ENCODE measurements at places on chromosomes 5 and 9.
A peak's percentile ranks its signal among the peaks of the same experiment; 100 is the strongest.

GRCh38 chr9:127418037-127418471 lies 6.1 kb upstream of the ZNF79 start:
- no peak for DNase-seq

DNA sequence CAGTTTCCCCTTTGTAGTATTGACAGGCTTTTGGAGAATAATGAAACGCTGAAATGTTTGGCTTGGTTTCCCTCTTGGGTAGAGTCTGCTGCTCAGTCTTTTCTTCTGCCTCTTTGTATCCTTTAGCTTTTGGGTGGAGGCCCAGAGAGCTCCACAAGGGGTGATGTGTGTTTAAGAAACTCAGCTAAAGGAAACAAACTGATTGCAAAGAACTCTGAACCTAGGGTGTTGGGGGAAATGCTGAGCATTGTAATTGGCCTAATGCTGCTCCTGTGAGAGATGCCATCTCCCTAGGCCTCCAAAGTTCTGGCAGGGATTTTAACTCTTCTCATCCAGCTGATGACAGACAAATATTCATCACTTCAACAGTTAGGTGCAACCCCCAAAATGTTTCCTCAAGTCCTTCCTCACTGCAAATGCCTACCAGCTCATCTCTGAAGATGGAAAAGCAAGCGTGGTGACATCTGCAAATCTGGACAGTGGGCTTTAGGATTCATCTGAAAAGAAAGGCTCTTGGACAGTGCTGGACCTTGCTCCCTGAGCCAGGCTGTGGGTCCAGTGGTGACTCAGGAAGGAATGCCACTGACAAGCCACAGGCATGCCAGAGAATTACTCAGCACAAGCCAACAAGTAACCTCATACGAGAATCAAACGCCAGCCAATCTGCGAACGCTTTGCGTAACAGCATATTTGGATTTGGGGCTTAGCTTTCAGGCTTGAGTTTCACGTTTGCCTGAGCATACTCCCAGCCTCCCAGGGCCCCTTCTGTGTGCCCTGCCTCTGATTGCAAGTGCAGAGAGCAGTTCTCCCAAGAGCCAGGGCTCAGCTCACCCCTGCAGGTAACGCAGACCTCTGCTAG lies 30.5 kb upstream of the ZSWIM6 start:
- peak; percentile 97 for DNase-seq

GRCh38 chr5:40798801-40799210 lies 632 bp upstream of the PRKAA1 start:
- no peak for DNase-seq

DNA sequence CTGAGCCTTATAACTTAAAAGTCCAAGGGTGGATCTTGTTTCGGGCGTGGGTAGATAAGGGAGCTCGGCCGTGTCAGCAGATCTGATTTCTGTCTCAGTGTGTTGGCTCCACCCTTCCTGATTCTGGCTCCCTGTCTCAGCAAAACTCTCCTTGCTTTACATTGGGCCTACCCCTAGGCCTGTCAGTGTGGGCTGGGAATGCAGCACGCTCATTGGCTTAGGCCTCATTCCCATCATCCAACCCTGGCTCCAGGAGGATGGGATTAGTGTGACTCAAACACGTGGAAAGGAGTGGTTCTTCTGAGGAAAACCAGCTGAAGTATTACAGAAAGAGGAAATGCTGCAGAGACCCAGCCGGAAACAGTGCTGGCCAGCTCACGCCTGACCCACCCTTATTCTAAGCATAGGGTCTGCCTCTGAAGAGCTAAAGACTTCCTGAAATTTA lies 59.9 kb downstream of the ZFAND5 start:
- DNase-seq: peak; percentile 64

DNA sequence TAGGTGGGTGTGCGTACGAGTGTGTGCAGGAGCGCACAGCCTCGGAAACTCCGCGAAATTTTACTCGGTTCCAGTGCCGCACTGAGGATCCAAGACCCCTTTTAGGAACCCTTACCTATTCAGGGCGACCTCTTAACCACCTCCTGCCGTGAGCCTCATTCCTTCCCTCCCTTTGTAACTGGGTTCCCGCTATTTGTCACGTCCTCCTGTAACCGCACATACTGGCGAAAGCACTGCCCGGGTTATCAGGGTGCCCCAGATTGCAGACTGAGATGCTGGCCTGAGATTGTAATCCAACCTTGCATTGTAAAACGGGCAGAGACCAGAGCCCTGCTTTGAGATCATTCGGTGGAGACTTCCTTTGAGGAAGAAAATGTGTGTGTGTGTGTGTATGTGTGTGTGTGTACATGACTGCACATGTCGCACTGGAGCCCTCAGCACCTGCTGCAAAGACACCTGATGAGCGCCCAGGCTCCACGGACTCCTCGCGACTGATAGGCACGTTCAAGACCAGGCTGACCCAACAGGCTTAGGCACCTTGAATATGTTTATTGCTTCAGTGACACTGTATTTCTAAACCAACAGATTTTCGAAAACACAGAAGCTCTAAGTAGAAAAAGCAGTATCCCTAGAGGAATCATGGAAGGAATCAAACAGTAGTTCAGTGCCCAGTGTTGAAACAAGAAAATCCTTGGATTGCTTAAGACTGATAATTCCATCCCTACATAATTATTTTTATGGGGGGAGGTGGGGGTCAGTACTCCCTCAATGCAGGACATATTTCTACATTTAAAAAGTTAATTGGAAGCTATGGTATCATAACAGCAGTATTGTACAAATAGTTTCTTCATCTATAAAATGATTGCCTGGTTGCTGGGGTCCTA lies 86.5 kb upstream of the TNFAIP8 start:
- peak; percentile 56 for DNase-seq

- peak; percentile 38 for DNase-seq
These were observed 200.2 kb downstream of the SPATA31D1 start for GRCh38 chr9:82188817-82189216.

All from epithelial cell of esophagus (primary cell).